ENCODE measurements at places on chromosomes 7 and 10.

DNA sequence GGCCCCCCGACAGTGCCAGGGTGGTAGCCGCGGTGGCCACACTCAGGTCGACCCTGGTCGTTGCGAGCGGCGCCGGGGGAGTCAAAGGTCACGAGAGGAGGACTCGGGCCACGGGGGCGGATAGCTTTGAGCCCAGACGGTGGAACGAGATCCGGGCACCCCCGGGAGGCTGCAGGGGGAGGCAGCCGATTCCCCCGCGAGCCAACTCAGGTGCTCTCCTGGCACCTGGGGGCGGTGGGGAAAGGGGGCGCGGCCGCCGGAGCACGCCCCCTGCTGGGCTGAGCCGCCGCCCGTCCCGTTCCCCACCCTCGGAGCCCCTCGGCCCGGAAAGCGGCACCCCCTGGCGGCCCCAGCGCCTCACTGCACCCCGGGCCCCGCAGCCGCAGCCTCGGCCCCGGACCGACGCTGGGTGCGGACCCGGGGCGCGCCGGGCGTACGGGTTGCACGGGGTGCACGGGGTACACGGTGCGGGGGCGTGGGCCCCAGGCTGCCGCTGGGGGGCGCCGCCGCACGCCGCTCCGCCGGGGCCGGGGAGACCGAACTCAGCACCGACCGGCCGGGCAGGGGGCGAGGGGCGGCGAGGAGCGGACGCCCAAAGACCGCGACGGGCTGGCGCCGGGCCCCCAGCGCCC lies 521 bp upstream of the NYAP1 start:
- DNase-seq: no peak

- DNase-seq: no peak
Observed at GRCh38 chr10:27678166-27678565, 67.5 kb downstream of the MKX start.

GRCh38 chr7:114688443-114689055 lies 233.3 kb upstream of the MDFIC start:
- DNase-seq: no peak

DNA sequence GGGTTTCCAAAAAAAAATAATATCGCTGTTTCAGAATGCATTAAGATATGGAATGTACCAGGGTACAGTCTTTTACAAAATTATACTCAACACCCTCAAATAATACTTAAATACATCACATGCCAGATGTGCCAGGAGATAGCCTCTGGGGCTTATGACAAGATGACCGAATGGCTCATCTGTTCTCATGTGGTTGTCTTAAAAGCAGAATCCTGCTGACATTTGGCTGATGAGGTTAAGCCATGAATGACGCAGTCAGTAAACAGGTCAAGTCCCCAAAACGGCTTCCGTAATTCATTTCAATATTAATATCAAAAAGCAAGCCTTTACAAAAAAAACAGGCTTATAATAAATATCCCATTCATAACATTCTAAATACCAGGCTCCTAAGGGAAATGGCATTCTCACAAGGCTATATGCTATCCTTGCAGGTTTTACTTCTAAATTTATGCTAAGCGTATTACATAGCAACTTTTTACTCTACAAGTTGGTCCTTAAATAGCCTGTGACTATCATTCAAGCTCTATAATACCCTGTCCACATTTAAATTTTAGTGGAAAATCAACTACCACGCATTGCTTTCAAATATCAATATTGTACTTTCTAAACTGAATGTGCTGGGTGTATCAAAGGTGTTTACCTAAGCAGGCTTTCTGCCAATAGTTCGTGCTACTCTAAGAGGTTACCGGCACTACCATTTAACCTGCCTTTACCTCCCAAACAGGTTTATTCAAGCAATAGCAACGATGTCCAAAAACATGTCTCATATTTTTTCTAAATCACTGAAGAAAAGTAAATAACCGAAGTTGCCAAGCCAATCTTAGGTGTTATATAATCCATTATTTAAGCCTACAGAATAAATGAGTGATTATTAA lies 15.6 kb downstream of the SMURF1 start:
- DNase-seq: no peak

DNA sequence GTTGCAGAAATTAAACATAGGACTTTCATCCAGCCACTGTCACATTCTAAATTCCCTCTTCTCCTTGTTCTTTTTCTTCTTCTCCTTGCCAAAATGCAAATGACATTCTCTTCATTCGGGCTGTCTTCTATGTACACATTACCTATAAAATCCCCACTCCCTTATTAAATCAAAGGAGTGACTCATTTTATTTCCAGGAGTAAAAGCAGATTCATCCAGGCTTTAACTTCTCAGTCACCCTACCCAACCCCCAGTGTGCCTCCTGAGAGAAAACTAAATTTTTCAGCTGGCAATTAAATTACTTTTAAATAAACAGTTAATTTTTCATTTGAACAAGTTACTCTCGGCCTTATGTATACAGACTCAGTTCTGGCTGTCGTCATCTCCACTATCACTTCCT lies 223.9 kb upstream of the SHH start:
- no peak for DNase-seq

DNA sequence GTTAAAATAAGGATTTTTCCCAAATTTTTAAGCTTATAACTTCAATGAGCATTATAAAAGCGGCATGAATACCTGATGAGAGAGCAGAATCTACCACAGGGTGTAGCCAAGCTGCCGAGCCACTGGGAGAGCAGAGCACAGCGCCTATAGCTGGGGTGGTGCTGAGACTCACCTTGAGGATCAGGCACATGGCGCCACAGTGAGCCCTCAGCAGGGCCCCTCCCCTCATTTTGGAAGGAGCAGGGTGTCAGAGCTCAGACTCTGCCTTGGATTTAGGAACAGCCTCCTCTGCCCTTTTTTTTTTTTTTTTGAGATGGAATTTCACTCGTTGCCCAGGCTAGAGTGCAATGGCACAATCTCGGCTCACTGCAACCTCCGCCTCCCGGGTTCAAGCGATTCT lies 118.6 kb downstream of the SRPK2 start:
- no peak for DNase-seq

DNA sequence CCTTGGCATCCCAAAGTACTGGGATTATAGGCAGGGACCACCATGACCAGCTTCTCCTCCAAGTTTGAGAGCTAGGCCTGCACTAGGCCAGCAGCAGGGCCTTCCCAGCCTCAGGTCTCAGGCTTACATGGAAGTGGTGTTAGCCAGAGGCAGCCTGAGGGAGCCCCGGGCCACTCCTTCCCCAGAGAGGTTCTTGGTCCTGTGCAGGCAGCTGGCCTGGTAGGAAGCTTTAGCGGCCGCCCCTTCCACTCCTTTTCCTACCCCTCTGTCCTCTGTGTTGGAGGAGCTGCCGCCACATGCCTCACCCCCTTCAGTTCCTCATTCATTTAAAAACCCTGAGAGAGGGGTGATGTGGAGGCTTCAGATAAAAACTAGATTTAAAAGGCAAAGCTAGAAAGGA lies 40.3 kb downstream of the TSPAN15 start:
- DNase-seq: no peak

DNA sequence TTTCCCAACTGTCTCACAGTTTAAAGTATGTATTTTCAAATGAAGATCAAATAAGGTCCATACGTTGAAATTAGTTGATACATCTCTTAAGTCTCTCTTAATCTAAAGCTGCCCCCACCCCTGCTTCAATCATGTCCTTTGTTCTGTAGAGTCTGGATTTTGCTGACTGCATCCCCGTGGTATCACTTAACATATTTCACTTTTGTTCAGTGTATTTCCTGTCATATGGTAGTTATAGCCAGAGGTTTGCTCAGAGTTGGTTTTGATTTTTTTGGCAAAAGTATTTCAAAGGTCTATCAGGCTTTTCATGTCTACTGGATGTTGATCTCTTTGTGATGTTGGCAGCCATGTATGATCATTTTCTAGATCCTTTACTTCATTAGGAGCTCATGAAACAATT lies 54.4 kb upstream of the ARID5B start:
- no peak for DNase-seq

- DNase-seq: no peak
Observed at GRCh38 chr7:131673576-131673975, 117.1 kb upstream of the PODXL start.

- no peak for DNase-seq
Observed at GRCh38 chr10:77070346-77070745, 567.3 kb downstream of the KCNMA1 start.

DNA sequence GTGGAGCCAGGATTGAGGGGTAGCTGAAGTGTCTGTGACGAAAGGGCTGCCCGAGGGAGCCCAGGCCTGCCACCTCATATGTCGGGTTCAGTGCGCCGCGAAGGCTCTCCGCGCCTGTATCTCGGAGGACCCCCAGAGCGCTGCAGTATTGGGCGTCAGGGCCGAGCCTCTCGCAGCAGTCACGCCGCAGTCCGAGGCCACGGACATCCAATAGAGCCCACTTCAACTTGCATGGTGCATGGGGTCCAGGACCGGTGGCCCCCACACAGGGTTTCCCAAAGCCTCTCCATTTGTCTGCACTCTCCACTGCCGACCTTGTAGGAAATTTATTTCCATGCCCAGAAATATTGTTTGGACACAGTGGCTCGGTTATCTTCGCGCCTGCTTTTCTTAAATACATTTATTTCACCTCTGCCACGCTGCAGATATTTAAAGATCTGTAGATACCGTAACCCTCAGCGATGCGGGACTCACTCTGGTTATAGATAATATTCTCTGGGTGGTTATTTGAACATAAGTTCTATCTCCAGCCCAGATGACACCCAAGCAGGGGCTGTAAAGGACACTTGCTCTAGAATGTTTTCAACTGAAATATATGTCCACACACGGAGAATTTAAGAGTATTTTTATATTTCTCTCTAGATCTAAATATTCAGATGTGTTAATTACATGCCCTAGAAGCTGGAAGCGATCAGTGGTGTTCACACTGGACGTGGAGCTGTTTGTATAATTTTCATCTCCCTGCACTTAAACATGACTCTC lies 5.1 kb upstream of the ZNF503 start:
- no peak for DNase-seq
